ENCODE measurements at places on chromosomes 11 and 22.

GRCh38 chr11:62546929-62547625 lies 471 bp upstream of the AHNAK start:
- DNase-seq = peak; percentile 91

- no peak for DNase-seq
Measured at GRCh38 chr11:116776522-116776984, 3.8 kb upstream of the BUD13 start.

- DNase-seq = no peak
Measured at GRCh38 chr11:124190298-124191139, 7.4 kb downstream of the OR10D3 start.

GRCh38 chr11:128726458-128727139 lies 32.7 kb downstream of the FLI1 start:
- DNase-seq = no peak

- no peak for DNase-seq
Measured at GRCh38 chr11:75814363-75814676, 690 bp upstream of the UVRAG start.

DNA sequence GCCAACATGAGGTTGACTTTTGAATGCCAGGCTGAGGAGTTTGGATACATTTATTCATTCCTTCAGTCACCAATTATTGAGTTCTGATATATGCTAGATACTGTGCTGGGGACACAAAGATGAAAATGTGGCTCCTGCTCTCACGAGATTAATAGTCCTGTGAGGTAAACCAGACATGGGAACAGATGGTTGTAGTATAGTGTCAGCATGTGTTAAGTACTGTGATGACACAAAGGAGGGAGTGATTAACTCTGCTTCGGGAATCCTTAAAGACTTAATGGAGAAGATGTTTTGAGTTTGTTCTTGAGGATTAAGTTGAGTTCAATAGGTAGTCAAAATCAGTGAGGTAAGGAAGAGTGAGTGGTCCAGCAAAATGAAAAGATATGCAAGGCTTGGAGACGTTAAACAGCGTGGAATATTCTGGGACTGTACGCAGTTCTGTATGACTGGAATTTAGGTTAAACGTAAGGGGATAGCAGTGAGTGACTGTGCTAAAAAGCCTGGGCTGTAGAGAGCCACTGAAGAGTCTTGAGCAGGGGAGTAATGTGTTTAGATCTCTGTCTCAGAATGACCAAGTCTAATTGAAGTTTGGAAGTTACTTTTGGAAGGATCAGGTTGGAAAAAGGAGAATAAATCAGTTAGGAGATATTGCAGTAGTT lies 11.8 kb downstream of the RNF121 start:
- DNase-seq = no peak

- peak; percentile 38 for DNase-seq
Measured at GRCh38 chr11:66070604-66071380, 720 bp downstream of the PACS1 start.

- DNase-seq = no peak
Measured at GRCh38 chr11:128964463-128964930, 21.8 kb upstream of the TP53AIP1 start.

GRCh38 chr11:126727381-126727780 lies 273.2 kb downstream of the KIRREL3 start:
- DNase-seq = no peak

DNA sequence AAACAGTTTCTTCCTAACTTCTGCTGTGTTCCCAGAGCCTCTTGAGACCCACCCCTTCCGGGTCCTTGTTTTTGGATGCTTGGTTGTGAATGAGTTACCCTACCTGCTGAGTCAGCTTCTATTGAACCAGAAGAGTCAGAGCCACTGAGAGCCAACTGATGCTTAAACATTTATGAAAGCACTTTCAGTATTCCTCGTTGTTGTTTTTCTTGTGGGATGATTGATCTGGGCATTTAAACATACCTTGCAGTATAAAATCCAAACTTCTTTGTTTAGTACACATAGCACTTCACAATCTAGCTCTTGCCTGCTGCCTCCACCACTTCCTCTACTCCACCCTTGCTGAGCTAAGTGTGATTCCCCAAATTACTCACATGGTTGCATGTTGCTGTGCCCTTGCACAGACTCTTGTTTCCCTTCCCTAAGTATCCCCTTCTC lies 5.5 kb downstream of the PRSS23 start:
- no peak for DNase-seq

GRCh38 chr22:36998620-36999351 lies 20.5 kb downstream of the TST start:
- DNase-seq = peak; percentile 38

- DNase-seq = no peak
Measured at GRCh38 chr11:73382183-73382582, 6.0 kb downstream of the RELT start.

- no peak for DNase-seq
Measured at GRCh38 chr11:13940907-13941256, 21.6 kb upstream of the SPON1 start.

DNA sequence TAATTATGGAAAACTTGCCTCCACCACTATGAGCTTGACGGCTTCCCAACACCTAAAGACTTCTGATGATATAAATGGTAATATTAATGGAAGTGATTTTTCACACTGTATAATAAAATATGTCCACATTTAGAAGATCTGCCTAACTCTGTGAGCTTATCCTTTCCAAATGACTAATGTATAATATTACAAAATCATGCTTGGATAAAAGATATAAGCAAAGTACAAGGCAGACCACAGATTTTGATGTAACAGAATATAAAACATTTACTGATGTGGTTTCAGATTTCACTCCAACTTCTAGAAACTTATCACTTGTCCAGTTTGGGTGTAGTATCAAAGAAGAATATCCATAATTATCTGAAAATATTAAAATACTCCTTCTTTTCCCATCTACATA lies 36.9 kb downstream of the GALNT18 start:
- no peak for DNase-seq

DNA sequence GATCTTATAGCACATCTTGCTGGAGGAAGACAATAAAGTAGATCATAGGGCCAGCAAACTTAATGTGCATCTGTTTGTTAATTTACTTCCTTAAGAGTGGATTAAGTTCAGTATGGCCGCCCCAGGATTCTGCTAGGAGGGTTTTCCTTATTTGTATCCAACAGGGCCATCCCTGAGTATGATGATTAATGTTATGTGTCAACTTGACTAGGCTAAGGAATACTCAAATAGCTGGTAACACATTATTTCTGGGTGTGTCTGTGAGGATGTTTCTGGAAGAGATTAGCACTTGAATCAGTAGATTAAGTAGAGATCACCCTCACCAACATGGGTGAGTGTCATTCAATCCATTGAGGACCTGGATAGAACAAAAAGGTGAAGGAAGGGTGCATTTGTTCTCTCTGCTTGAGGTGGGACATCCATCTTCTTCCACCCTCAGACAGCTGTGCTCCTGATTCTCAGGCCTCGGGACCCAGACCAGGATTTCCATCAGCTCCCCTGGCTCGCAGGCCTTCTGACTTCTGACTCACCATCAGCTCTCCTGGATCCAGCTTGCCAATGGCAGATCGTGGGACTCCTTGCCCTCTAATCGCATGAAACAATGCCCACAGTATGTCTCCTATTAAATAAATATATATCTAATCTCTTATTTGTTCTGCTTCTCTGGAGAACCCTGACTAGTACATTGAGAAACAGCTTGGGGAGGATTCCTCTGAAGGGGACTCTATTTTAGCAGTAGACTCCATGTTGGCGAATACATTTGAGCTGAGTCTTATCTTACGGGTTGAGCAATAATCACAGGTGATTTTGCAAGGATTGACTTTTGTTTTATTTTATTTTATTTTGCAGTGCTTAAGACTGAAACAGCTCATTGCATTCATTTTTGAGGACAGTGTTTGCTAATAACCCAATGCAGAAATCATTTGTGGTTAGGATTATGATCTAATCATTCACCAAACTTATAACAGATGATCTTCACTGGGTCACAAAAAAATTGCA lies 9.0 kb upstream of the ZBTB44 start:
- DNase-seq = no peak

GRCh38 chr11:2668876-2669275 lies 30.9 kb downstream of the KCNQ1OT1 start:
- no peak for DNase-seq

GRCh38 chr22:46686221-46687047 lies 51.6 kb downstream of the CERK start:
- DNase-seq = no peak

GRCh38 chr11:37184326-37184725 lies 586.3 kb upstream of the RAG2 start:
- no peak for DNase-seq

DNA sequence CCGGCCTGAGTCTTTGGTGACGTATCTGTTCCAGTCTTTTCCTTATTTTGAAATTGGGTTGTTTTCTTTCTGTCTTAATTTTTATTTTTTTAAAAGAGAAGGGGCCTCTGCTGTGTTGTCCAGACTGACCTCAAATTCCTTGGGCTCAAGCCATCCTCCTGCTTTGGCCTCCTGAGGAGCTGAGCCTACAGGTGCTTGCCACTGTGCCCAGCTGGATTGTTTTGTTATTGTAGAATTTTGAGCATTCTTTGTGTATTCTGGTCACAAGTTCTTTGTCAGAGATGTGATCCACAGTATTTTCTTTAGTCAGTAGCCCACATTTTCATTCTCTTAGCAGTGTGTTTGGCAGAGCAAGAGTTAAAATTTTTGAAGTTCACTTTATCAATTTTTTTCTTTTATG lies 100.1 kb downstream of the ATXN10 start:
- no peak for DNase-seq

GRCh38 chr11:109138196-109138595 lies 283.8 kb upstream of the C11orf87 start:
- DNase-seq = no peak

DNA sequence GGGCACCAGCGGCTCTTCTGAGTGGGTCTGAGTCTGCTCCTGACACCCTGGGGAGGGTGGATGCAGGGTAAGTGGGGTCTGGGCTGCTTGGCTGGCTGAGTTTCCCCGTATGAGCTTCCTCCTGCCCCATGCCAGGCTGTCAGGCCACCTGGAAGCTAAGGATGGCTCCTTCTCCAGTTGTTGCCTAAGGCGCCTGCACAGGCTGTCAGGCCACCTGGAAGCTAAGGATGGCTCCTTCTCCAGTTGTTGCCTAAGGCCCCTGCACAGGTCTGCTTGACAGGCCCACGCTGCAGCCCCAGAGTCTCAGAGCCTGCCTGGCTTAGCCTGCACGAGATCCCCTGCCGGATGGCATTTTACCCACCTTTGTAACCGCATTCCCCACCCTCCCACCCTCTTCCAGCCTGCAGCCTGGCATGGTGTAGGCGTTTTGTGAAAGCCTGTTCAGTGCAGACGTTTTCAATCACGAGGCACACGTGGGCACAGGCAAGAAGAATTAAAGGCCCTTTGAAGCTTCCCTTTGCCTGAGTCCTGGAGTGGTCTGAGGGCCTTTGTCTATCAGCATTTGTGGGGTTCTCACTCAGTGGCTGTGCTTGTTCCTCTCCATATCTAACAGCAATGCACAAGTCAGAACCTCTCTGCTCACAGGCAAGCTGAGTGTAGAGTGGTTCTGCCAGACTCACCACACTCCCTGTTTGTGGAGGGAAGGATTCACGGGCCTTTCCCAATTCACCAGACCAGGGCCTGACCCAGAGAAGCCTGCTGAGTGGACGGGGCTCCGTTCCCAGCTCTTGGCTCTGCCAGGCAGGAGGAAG lies 40.2 kb upstream of the B3GAT1 start:
- DNase-seq = no peak

DNA sequence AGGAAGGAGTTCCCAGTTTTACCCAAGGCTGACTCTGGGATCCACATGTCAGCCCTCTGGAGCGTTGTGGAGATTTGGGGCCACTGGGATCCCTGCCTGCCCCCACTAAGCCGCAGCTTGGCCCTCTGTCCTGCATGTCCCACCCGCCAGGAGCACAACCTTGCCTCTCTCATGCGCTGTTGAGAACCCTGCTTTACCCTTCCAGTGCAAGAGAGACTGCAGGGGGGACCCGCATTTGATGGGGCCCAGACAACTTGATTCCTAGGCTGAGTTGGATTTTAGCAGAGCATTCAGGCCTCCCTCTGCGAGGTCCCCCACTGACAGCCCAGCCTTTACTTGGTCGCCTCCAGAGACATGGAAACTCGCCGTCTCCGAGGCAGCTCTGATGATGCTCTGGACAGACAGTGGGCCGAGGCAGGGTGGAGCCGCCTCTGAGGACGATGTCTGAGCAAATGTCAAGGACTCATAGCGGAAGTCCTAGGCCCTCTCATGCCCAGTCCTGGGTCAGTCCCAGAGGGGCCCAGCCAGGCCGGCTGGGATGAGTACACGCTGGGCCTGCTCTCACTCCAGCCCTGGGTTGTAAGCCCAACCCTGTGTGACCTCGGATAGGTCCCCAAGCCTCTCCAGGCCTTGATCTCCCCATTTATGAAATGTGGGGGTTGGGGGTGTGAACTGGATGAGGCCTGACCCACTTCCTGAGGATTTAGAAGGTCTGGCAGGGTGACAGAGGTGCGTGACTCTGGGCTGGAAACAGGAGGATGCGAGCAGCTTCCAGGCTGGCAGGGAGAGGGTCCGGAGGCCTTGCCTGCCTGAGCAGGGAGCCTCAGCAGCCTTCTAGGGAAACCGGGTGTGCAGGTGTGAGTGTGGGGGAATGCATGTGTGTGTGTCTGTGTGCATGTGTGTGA lies 630 bp downstream of the CD5 start:
- DNase-seq = no peak

DNA sequence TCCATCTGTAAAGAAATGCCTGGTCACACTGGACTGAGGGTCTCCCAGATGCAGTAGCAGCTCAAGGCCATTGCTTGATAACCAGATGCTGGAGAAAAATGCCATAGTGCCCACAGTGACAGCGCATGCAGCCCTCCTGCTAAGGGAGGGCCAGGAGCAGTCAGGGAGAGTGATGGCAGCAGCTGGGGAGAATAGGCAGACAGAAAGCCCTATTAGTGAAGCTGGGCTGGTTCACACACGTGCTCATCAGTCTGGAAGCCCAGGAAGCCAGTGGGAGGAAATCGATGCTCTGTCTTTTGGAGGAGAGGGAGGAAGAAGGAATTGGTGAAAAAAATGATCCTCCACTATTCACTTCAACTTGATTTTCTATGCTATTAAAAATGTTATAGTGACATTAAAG lies 82.9 kb downstream of the OSBP2 start:
- no peak for DNase-seq

DNA sequence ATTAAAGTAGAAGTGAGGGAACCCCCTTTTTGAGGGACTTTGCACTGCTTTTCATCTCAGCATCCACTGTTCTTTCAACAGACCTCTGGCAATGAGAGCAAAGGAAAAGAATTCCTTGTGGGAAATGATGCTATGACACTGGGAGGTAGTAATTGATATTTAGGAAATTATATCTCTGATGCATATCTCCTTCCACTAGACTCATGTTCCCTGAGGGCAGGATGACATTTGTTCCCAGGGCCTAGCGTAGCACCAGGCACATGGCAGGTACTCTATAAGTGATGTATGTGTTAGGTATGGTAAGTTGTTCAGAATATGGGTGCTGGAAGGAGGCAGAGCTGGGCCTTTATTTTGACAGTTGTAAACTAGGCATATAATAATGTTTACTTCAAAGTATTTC lies 142.9 kb downstream of the CCDC81 start:
- peak; percentile 49 for DNase-seq

Data from RPMI7951 (cell line).